ENCODE measurements at places on chromosomes 16 and 17.

GRCh38 chr16:1288813-1289476 lies 20.5 kb upstream of the UBE2I start:
- DNase-seq = peak; percentile 27

GRCh38 chr17:62919388-62919787 lies 46.6 kb upstream of the TANC2 start:
- DNase-seq = no peak

DNA sequence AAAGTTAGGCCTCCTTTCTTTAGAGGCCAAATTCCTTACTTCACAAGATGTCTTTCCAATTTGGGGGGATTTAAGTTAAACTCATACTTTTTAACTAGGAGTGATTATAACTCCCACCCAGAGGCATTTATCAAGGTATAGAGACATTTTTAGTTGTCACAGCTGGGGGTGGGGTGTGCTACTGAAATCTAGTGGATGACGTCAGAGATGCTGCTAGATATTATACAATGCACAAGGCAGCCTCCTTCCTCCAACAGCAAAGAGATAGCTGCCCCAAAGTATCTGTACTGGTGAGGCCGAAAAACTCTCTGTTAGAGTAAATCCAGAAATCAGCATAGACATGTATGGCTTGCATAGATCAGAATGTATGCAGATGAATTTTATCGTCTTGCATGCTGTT lies 324.0 kb downstream of the HS3ST4 start:
- DNase-seq = no peak

GRCh38 chr16:18816286-18816685 lies 14.9 kb upstream of the ARL6IP1 start:
- DNase-seq = no peak

- DNase-seq = no peak
These were observed 4.1 kb downstream of the ZNF213 start for GRCh38 chr16:3138823-3139426.

DNA sequence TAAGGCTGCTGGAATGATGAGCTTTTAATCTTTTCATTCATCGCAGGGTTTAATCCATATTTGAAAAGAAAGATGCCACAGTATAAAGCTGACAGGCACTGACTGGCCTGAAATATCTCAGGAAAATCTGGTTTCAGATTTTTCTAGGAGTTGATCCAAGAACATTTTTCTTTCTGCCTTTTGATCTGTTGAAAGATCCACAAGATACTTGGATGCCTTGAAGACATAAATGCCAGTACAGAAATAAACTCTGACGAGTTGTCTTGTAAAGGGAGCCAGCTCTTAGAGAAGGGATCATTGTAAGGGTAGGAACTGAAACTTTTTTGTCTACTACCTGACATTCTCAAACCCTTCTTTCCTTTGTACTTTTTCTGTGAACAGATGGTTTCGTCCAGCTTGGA lies 25.4 kb upstream of the KRT20 start:
- no peak for DNase-seq

DNA sequence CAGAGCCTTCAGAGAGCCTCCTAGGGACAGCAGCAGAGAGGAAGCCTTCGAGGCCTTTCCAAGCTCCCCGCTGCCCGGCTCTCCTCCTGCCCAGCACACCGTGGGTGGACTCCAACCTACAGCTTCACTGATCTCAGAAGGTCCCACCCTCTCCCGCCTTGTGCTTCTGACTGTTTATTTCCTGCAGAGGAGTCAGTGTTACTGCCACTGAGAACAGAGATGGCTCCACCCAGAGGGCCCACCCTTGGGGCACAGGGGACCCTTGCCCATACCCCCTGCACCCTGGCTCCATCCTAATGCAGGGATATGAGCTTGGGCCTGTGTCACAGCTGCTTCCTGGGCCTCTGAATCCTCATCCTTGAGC lies 52.8 kb upstream of the TOB1 start:
- DNase-seq = peak; percentile 49

GRCh38 chr17:77790143-77790829 lies 168.2 kb upstream of the TNRC6C start:
- DNase-seq = no peak

- no peak for DNase-seq
These were observed 226.7 kb upstream of the MYOCD start for GRCh38 chr17:12438813-12439586.

GRCh38 chr17:12856416-12856815 lies 67.1 kb downstream of the ARHGAP44 start:
- DNase-seq = no peak

- no peak for DNase-seq
These were observed 44.6 kb downstream of the SOX8 start for GRCh38 chr16:1026057-1026783.

- DNase-seq = no peak
These were observed 4.4 kb upstream of the SLC39A11 start for GRCh38 chr17:73096866-73097265.

DNA sequence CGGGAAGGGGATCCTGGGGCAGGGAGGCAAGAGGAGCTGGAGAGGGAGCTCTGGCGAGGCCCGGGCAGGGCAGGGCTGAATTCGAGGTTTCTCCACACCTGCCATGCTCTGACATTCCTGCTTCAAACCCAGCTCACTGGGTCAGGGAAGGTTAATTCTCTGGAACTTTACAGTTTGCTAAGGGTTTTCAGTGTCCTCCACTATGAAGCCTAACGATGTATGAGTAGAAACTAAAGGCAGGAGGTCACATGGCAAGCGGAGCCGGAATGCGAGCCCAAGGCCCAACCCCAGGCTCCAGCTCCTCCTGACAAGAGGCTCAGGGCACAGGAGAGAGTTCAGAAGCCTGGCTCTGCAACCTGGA lies 29.2 kb downstream of the DCAKD start:
- DNase-seq = no peak
